ENCODE measurements at places on chromosomes 13 and 19. TPM values are rescaled to one million over a fixed set of nuclear protein-coding genes. Genes with fewer than 3 reads are reported as not detected.
A peak's percentile ranks its signal among the peaks of the same experiment; 100 is the strongest.

Gene MED29
- 37.3 TPM for total RNA-seq

Gene IZUMO2
- not detected for total RNA-seq

Gene ZIM2
- not detected for total RNA-seq

Gene TMC4
- 42.1 TPM for total RNA-seq

Gene CARD8
- 50.4 TPM for total RNA-seq

DNA sequence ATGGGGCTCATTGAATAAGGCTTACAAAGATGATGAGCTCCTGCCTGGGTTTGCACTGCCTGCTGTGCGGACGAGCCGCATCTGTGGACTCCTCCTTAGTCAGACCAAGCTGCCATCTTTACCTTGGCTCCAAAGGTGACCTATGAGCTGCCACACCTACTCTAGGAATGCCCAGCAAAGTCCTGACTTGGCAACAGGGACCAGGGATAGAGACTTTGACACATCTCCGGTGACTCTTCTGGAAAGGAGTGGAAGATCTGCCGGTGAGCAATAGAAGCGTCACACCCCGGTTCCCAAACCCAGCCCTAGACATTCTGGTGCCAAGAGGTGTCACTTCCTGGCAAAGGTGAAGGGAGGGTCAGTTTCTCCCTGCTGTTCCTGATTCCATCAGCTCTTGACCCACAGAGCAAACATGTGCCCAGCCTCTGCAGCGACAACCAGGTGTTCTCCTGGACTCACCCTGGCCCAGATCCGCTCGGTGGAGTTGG is 50.2 kb upstream of the GTF3A start:
- no peak for DNase-seq

Gene LGI4
- total RNA-seq: 0.21 TPM

DNA sequence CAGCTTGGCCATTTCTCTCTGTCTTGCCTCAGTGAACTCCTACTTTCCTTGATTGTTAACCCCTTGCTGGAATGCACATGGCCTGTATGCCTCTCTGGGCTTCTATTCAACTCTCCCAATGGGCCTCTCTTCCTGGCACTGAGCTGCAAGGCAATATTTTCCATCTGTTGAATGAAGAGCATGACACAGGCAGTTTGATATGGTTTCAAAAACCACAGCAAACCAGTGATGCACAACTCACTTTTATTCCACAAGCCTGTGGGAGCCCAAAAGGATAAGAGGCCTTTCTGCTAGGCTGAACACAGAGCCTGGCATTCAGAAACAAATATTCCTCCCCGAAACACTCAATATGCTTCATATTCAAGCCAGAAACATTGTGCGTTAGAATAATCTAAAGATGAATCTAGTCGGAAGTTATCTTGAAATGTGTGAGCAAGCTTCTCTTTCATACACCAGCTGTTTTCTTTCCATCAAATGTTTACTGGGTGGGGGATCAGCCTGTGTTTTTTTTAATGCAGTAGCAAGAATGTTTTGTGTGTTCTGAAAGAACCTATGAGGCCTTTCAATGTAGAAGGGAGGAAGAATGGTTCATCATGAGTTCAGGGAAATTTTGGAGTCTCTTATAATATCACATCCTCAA is 443.1 kb upstream of the SPRY2 start:
- DNase-seq: no peak

- DNase-seq: no peak
Observed at GRCh38 chr19:46955813-46956371, 63.7 kb upstream of the NPAS1 start.

GRCh38 chr19:28168557-28168956 is 1044.4 kb downstream of the UQCRFS1 start:
- no peak for DNase-seq

Gene PGLYRP2
- not detected for total RNA-seq

Gene YJEFN3
- 23.2 TPM for total RNA-seq

GRCh38 chr19:57308514-57308913 is 11.8 kb upstream of the ZNF543 start:
- no peak for DNase-seq

- DNase-seq: no peak
Observed at GRCh38 chr13:20311596-20311995, 79.5 kb upstream of the GJB6 start.

Gene STOML3
- 0.56 TPM for total RNA-seq

- DNase-seq: no peak
Observed at GRCh38 chr19:1081301-1082164, 13.6 kb downstream of the POLR2E start.

Gene MEIS3
- total RNA-seq: 43.2 TPM

DNA sequence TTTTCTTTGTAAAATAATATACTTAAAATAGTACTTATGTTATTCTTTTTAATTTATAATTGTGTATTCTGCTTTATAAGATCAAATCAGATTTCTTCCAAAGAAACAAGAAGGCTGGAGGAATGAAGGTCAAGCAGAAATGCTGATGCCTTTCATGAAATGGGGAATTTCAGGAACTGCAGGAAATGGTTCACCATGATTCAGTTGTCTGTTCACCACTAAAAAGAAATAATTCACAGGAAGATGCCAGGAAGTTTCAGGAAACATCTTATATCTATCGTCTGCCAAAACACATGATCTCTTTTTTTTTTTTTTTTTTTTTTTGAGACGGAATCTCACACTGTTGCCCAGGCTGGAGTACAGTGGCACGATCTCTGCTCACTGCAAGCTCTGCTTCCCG is 15.7 kb upstream of the SCEL start:
- DNase-seq: no peak

DNA sequence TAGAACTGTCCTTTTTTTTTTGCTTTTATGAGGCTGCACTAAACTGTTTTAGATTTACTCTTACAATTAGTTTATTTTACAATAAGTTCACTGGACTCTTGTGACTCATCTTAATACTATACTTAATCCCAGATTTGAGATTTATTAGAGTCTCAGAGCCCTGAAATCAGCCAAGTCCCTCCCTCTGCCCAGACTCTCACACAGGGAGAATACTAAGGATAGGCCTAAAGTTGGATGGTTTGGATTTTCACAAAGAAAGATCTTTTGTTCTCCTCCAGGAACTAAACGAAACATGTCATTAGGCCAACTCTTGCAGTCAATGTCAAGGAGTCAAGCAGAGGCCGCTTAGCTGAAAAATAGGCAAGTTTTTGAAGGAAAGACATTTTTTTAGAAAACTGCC is 42.7 kb upstream of the MIR17HG start:
- DNase-seq: no peak

GRCh38 chr13:113577881-113578435 is 6.6 kb upstream of the TFDP1 start:
- DNase-seq: no peak

DNA sequence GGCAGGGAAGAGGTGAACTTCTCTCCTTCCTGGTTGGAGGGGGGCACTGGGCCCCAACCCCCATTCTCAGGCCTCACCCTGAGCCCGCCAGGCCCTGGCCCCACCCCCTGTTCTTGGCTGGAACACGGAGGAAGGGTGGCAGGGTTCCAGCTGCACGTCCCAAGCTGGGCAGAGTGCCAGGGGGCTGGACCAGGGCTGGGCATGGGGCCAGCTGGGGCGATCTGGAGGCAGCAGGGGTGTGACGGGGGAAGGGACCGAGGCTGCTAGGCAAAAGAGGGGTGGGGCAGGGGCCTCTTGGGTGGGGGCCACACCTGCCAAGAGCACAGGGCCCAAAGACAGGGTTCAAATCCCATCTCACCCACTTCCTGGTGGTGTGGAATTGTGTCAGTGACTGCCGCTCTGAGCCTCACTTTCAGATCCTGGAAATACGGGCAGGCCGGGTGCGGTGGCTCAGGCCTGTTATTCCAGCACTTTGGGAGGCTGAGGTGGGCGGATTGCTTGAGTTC is 2.2 kb downstream of the HIF3A start:
- peak; percentile 87 for DNase-seq

DNA sequence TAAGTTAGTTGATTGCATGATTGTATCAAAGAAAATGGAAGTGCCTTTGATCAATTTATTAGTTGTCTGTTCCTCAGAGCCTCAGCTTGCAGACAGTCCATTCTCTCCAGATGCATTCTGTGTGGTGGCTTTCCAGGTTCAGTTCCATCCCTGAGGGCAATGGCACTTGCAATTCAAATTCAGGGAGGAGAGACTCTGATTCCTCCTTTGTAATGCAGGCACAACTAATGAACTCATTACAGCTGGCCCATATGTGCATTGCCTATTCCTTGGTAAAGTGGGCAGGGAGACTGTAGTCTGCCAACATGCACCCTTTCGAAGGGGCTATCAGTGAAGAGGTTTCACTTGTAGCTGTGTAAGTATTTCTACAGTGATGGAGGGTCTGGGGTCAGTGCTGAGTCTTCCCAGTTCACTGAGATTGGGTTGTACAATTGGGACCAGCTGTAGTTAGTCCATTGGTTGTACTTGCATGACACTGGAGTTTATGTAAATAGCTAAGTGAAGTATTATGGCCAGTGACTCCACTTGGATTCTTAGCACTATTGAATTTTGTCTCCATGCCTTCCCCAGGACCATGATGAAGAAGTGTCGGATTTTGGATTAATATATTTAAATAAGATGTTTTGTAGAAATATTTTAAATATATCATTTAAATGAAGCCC is 401.7 kb downstream of the GPC6 start:
- no peak for DNase-seq

DNA sequence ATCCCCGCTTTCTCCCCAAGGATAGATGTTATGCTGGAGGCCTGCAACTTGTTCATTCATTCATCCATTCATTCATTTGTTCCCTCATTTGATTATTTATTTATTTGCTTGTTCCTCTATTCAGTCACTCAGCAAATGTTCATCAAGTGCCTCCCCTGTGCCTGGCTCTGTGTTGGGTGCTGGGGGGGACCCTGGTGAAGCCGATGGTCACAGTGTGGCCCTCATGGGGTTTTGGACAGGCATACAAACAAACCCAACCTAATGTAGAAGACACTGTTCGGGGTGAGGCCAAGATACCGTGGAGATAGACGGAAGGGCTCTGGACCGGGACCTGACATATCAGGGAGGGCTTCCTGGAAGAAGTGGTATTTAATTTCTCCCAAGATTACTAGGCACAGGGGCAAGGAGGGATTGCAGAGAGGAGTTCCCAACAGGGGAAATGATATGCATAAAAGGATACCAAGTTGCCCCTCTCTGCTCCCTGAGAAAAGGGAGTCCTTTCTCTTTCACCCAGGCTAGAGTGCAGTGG is 58.1 kb downstream of the ZNF536 start:
- DNase-seq: no peak

Gene TMPRSS9
- total RNA-seq: 0.41 TPM

DNA sequence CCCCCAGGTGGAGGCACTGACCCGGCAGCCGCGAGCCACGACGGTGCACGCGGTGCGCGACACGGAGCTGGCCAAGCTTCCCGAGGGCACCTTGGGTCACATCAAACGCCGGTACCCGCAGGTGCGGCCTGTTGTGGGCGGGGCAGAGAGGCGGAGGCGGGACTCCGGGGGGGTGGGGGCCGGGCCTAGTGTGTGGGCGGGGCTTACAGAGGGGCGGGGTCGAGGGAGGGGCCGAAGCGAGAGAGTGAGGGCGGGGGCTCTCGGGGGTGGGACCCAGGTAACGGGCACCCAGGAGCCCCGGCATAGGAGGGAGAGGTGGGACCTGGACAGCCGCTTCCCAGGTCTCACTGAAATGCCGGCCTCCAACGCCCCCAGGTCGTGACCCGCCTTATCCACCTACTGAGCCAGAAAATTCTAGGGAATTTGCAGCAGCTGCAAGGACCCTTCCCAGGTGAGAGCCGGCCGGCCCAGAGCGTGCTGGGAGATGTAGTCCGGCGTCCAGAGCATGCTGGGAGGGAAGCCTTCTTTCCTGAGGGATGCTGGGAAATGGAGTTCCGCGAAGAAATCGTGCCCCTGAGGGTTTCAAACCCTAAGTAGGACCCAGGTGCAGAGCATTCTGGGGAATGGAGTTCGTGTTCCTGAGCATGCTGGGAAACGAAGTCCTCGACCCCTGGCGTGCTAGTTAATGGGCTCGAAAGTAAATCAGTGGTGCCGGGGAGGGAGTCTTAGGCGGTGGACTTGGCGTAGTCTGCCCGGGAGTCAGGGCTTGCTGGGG is 15.7 kb downstream of the PNPLA6 start:
- DNase-seq: peak; percentile 81

Gene KRTDAP
- 2.0 TPM for total RNA-seq

DNA sequence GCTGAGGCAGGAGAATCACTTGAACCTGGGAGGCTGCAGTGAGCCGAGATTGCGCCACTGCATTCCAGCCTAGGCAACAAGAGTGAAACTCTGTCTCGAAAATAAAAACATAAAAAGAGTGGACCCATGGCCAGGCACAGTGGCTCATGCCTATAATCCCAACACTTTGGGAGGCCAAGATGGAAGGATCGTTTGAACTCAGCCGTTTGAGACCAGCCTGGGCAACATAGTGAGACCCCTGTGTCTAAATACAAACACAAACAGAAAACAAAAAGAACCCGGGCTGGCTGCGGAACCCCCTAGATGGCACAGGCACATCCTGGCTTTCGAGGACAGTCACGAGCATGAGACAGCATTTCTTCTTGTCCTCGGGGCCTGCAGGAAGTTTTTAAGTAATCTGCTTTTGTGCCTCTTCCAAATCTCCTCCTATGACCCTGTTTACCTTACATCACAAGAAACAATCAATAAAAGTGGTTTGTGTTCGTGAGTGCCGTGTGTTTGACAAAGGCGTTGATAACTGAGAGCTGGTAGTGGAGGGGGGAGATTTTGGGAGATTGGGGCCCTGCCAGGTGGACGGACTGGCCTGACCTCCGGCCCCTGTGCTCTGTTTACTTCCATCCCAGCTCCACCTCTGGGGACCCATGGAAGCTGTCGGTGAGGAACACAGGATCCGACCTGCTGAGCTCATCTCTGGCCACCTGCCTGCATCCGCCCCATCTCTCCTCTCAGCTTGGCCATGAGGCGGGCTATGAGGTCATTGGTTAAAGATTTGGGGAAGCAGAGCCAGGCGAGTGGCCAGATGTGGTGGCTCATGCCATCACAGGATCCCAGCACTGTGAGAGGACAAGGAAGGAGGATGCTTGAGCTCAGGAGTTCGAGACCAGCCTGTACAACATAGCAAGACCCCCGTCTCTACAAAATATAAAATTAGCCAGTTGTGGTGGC is 5.9 kb upstream of the GDF15 start:
- no peak for DNase-seq

DNA sequence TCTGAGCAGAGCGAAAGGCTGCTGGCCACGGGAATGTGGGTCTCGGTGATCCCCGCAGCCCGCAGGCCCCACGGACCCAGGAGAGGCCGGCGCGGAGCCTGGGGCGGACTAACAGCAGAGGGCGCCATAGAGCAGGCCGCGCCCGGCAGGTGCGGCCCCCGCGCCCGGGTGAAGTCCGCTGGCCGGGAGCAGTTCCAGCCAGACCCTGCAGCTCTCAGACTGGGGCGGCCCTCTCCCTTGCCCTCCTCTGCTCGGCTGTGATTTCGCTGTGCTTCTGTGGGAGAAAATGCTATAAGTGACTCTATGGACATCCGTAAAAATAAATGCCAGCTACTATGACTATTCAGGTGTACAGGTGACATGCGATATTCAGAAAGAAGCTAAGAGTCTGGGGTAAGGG is 37.7 kb downstream of the GSX1 start:
- peak; percentile 79 for DNase-seq

GRCh38 chr13:79440958-79441528 is 35.0 kb upstream of the RBM26 start:
- no peak for DNase-seq

Gene CACNA1A
- 23.2 TPM for total RNA-seq

Gene MAB21L1
- total RNA-seq: 0.21 TPM

Gene F10
- total RNA-seq: 34.4 TPM

Gene WDR88
- 0.45 TPM for total RNA-seq

- no peak for DNase-seq
Observed at GRCh38 chr13:98940325-98941001, 37.4 kb downstream of the DOCK9 start.

- DNase-seq: no peak
Observed at GRCh38 chr19:1017115-1017905, 3.6 kb downstream of the TMEM259 start.

Gene HCN2
- 1.4 TPM for total RNA-seq

- no peak for DNase-seq
Observed at GRCh38 chr13:68417801-68418200, 1187.7 kb upstream of the PCDH9 start.

Measured in type B pancreatic cell (in vitro differentiated cells).